ENCODE measurements at places on chromosomes 13 and 19. TPM values are rescaled to one million over a fixed set of nuclear protein-coding genes. Genes with fewer than 3 reads are reported as not detected.

MAP4K1 gene
- 85.0 TPM for polyA plus RNA-seq

DNA sequence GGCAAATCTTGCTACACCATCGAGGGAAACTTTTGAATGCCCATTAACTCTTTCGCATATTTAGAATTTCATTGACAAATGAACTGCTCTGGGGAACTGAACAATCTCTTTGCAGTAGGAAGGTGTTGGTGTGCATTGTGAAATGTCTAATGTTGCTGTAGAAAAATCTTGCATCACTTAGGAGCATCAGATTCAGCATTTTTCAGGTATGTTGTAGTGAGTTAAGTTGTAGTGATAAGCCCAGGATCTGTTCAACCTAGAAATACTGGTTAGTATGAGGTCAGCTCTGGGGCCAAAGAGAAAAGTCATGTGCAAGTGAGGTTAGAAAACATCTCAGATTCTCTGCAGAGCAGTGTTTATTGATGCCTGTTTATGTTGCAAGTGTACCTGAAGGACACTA is 4.1 kb downstream of the FRY start:
- DNase-seq: no peak

DNA sequence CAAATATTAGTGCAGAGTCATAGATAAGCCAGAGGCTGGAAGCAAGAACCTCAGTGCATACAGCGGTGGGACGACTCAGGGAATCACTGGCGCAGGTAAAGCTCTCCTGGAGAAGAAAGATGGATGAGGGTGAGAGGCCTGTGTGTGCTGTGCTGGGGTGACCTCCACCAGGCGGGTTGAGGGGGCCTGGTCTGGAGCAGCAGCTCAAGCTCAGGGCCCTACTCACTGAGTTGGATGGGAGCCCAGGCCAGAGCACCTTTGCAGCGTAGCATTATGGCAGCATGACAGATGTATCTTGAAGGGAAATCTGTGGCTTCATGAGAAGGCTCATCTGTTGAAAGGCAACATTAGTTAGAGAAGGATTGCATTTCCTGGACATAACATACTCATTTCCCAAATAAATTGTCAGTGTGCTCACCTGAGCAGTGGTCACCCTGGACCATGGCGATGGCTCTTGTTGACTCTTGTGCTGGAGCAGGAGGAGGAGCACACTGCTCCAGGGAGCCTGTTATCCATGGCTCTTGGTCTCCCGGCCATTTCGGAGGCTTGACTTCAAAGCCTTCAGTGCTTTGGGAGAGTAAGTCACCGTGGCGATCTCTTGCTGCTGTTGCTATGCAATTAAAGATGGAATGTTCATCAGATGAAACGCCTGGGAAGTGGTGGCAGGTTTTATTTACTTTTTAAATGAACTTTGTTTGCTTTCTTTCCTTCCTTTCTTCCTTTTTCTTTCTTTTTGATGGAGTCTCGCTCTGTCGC is 25.0 kb downstream of the HNRNPM start:
- DNase-seq: no peak

GRCh38 chr19:44635581-44636438 is 7.9 kb upstream of the PVR start:
- DNase-seq: no peak

GRCh38 chr19:4216846-4217245 is 12.5 kb upstream of the EBI3 start:
- no peak for DNase-seq

DNA sequence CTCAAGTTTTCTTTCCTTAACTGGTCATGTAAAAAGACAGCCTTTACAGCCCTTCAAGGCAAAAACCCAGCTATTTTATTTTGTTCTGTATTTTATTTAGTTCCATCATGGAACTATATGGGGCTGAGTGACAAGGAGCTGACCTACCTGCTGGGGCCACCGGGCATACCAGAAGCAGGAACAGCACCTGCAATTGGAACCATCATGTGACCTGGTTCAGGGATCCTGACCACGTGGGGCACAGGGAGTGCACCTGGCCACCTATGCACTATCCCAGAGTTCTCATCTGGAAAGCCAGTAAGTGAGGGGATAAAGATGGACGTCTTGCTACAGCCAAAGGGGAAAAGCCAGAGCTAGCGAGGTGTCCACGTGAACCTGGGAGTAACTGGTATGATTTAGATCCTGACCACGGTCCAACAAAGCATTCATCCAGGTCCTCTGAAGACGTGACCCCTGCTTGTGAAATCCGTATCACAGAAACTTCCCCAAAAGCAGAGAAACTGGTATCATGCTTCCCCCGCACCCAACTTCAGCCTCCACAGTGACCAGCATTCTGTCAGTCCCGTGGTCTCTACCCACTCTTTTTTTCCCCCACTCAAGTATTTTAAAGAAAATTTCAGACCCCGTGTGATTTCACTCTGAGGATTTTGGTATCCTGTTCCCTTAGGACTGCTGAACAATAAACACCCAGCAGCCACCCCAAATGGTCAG is 40.5 kb upstream of the SLC15A1 start:
- DNase-seq: no peak
